MV-4-11 (cell line): ENCODE measurements at places on chromosomes 1 and 21.

DNA sequence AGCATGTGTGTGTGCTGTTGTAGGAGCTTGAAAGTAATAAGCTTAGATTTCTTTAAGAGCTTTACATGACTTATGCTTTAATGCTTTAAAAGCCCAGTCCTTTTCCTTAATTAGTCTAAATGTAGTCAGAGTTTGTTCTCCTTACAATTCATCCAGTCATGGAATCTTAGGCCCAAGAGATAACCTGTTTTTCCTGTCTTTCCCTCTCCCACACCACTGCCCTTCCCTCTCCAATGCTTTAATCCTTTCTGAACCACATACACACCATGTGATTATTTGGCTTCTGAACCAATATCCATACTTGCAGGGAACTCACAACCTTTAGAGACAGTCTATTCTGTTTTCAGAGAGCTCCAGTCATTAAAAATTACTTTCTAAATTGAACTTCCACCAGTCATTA lies 37.6 kb downstream of the ALG6 start:
- no peak for DNase-seq

GRCh38 chr1:30272277-30273020 lies 450.9 kb downstream of the MATN1 start:
- no peak for DNase-seq

DNA sequence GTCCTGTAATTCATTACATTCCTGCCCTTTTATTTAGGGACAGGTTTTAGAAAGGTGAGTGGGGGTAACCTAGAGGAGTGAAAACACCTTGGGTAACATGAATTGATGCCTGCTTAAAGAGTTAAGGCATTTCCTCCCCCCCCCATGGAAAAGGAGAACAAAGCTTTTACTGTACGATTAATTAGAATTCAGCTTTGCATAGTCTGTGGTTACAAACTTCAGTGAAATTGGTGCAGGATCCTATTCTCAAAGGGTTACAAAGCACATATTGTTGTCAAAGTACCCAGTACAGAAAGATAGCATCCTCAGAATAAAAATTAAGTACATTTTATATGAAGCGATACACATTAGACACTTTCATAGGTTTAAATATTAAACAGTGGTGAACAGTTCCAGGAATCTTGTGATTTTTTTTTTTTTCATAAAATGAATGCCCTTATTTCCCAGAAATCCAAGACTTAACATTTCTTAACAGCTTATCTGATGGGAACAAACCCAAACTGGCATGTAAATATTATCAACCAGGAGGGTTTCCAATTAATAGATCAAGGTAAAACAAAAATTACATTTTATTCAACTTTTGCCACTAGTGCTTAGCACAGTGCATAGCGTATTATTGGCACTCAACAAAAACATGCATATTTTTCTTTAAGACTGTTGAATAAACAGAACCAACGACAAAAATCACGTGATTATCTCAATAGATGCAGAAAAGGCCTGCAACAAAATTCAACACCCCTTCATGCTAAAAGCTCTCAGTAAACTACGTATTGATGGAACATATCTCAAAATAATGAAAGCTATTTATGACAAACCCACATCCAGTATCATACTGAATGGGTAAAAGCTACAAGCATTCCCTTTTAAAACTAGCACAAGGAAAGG lies 172.7 kb downstream of the PDE4B start:
- no peak for DNase-seq

- DNase-seq, result no peak
Measured at GRCh38 chr1:46137916-46138315, 5.5 kb upstream of the PIK3R3 start.

DNA sequence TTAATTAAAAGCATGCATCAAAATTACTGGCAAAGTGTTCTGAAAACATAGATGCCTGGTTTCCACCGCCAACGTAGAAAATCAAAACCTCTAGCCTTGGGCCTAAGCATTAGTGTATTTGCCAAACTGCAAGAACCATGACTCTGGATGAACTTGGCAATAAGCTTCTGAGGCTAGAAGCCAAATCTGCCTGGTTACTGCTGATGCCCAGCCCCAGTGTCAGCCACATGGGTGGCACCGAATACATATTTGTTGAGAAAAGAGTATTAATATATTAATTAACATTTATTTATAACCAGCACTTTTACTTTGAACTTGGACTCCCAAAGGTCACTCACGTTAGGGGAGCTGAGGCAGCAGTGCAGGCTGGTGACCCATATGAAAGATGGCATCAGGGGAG lies 140.6 kb upstream of the HMGB4 start:
- DNase-seq, result no peak

DNA sequence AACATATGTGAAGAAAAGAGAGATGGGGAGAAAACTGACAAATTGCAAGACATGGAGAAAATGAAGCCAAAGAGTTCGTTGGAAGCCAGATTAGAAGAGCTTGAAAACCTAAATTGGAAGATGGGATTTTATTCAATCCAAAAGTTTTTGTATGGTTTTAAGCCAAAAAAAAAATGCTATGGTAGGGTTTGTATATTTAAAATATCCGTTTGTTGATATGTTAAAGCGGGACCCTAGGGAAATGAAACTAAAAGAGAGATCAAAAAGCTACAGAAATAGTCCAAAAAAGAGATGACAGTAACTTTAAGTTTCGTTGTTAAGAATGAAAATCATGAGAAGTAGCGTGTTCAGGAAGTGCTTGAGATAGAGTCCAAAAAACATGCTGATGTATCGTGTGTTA lies 617.7 kb upstream of the ADGRL2 start:
- peak; percentile 66 for DNase-seq

GRCh38 chr1:201006450-201006849 lies 17.1 kb downstream of the KIF21B start:
- DNase-seq, result no peak

DNA sequence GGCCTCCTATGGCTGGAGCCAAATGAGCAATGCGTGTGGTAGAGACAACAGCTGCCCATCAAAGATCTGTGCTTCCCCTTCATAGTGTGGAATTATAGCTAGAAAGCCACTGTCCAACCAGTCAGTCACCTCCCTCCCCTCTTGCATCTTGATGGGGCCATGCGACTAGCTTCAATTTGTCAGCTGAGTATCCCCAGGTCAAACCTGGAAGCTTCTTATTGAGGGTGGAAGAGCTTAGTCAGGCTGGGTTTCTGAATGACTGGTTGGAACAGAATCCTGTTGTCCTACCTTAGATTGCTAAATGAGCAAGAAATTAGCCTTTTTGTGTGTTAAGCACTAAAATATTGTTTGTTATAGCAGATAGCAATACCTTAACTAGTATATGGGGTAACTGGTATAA lies 625.4 kb downstream of the PTPRC start:
- DNase-seq, result no peak

DNA sequence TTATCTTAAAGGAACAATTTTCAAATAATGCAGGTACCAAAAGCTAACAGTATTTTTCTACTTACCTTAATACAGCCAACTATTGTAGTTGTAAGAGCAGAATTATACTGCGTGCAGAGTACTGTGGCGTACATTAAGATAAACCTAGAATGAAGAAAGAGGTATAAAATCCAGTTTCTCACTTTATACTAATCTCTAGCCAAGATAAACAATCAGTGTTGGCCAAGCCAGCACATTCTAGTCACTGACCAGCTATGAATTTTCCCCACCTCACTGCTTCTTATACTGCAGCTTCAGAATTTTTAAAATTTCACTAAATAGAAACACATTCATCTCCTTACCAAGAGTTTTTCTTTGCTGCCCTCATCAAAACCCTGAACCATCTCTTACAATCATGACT lies 33.6 kb downstream of the SLC35D1 start:
- no peak for DNase-seq

- no peak for DNase-seq
Measured at GRCh38 chr1:44346184-44346583, 8.9 kb downstream of the ERI3 start.

DNA sequence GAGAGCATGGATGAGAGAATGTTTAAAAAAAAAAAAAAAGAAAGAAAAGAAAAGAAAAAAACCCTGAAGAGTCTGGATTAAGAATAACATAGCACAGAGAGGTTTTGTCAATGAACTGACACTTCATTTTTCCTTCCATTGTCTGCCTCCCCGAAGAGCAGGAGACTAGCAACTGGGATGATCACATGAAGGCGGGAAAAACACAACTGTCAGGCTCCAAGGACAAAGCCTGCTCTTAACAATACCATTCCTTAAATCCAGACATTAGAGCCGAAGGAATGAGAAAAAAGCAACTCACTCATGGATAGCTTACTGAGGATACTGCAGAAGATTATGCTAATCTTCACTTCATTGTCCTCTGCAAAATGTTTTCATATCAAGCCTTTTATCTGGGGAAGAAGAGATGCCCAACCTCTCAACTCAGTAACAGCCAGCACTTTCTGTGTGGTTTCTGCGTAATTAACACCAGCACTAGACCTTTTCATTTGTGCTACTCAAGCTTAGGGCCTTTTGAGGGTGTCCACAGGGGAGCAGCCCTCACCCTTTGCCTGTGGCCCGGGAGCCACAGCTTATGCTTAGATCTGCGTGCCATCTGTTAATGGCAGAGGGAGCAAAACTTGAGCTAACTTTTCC lies 182.3 kb downstream of the BARHL2 start:
- DNase-seq, result no peak

GRCh38 chr1:243471754-243472745 lies 216.2 kb downstream of the SDCCAG8 start:
- DNase-seq, result peak; percentile 92

- DNase-seq, result no peak
Measured at GRCh38 chr1:3506041-3506440, 51.6 kb downstream of the ARHGEF16 start.

DNA sequence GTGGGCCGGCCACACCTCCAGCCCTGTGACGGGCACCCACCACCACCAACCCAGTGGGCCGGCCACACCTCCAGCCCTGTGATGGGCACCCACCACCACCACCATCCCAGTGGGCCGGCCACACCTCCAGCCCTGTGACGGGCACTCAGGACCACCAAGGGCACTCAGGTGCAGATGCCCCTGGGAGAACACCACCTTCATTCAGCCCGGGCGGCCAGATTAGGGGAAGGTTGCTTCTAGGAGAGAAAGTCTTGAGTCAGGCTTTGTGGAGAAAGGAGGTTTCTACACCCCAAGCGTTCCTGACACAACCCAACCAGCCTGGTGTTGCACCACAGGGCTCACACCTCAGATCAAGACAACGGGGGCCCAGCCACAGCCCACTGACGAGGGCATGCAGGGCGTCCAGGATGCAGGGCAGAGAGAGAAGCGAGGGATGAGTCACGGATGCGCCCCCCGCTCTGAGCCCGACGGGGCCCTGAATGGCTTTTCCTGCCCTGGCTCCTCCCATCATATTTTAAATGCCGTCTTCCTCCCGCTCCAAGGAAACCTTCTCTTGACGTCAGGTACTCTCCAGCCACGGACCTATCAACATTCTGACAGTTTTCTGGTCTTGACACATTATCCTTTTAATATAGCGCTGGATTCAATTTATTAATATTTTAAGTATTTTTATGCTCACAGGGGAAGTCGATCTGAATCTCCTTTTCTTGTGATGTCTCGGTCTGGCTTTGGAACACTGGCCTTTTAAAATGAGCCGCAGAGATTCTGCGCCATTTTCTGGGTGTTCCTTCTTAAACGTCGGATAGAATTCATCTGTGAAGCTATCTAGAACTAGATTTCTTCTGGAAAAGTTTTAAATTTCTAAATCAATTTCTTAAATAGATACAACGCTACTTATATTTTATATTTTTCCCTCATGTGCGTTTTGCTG lies 631 bp upstream of the SPATC1L start:
- DNase-seq, result peak; percentile 50

GRCh38 chr1:147722124-147722523 lies 38.3 kb downstream of the GJA5 start:
- DNase-seq, result no peak

DNA sequence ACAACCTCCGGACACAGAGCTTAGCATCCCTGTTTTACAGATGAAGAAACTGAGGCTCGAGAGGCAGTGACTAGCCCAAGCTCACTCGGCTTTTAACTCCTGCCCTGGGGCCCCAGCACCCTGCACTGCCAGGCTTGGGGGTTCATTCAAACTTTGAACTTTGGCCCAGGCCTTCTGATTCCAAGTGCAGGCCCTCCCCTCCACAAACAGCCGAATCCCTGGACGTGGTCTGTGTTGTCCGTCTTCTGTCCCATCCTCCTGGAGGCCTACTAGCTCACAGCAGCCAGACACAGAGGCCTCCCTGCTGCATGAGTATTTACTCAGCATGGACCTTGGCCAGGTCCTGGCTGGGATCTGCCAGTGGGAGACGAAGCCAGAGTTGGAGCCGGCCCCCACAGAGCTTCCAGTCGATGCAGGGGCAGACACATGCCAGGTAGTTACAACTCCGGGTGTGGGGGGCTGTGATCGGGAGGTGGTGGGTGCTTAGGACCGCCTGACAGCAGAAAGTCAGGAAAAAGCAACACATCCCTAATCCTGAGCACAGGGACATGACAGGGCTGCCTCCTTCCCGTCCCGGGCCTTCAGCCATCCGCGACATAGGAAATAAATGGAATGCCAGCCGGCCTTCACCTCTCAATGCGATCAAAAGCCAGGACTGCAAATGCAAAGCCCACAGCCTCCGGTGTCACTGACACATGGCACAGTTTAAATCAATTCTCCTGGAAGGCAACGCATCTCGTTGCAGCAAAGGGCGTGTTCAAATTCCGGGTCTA lies 7.4 kb downstream of the IFFO2 start:
- no peak for DNase-seq

DNA sequence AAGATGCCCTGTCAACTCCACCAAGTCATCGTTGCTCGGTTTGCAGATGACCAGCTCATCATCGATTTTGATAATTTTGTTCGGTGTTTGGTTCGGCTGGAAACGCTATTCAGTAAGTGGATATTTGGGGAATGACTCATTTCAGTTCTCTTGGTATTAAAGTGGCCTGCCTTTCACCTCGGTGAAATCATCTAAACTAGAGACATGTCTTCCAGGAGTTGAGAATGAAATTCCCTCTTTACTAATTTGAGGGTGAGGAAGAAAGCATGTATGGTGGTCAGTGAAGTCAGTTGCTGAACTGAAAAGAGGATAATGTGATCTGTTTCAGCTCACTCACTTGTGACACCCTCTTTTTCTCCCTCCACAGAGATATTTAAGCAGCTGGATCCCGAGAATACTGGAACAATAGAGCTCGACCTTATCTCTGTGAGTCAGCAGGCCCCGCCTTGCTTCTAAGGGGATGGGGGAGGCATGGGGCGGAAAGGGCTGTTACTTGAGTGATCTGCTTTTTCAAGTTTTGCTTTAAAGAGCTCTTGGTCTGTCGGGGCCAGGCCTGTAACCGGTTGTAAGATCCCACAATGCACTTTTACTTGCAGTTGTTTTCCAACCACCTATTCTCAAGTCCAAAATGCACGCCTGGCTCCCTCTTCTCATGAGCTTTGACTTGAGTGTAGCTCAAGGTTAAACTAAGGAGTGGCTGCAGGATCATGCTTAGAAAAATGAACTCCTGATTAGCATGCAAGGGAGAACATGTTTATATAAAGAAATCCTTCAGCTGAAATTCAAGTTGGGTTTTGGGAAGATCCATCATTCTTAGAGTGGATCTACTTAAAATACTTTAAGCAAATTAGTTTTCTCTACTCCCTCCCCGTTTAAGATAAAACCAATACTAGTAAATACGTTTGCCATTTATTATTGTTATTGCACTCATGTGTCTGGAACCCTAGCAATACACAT lies 59.8 kb downstream of the CAPN2 start:
- no peak for DNase-seq
